Stimulated activated CD4-positive, alpha-beta T cell treated with anti-CD3 and anti-CD28 coated beads, Interleukin-1b, Interleukin-23, amount 100 ng/mL, for 1 hour (primary cell): ENCODE measurements at places on chromosomes 11 and 22.

- no peak for DNase-seq
Measured at GRCh38 chr11:13338019-13338426, 60.4 kb downstream of the BMAL1 start.

DNA sequence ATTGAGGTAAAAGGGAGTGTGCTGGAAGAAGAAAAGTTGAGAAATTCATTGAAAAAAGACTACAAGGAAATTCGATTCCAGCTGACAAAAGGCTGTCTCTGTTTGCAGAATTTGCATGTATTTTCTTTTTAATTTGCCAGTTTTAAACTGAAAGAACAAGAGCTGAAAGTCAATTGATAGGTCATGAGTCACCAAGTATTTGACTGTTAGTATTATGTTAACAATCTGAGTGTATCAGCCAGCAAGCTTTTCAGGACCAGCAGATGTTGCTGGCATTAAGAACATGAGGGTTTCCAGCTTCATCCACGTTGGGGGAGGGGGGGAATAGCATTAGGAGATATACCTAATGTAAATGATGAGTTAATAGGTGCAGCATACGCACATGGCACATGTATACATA, 726.7 kb downstream of the METTL15 start:
- DNase-seq: no peak

DNA sequence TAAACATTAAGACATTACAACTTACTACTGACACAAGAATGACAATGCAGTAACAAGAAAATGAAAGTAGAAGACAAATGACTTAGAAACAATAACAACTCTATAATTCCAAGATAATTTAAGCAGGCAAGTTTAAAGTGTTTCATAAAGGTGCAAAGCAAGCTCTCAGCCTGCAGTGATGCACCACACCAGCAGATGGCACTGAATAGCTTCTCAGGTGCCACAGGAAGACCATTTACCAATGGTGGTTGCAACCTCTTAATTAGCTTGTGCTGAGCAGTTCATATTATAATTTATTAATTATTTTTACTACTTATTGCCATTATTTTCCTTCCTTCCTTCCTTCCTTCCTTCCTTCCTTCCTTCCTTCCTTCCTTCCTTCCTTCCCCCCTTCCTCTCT, 60.6 kb downstream of the NXPE2 start:
- DNase-seq: no peak

GRCh38 chr11:80096736-80097135, 655.9 kb upstream of the TENM4 start:
- DNase-seq: no peak

DNA sequence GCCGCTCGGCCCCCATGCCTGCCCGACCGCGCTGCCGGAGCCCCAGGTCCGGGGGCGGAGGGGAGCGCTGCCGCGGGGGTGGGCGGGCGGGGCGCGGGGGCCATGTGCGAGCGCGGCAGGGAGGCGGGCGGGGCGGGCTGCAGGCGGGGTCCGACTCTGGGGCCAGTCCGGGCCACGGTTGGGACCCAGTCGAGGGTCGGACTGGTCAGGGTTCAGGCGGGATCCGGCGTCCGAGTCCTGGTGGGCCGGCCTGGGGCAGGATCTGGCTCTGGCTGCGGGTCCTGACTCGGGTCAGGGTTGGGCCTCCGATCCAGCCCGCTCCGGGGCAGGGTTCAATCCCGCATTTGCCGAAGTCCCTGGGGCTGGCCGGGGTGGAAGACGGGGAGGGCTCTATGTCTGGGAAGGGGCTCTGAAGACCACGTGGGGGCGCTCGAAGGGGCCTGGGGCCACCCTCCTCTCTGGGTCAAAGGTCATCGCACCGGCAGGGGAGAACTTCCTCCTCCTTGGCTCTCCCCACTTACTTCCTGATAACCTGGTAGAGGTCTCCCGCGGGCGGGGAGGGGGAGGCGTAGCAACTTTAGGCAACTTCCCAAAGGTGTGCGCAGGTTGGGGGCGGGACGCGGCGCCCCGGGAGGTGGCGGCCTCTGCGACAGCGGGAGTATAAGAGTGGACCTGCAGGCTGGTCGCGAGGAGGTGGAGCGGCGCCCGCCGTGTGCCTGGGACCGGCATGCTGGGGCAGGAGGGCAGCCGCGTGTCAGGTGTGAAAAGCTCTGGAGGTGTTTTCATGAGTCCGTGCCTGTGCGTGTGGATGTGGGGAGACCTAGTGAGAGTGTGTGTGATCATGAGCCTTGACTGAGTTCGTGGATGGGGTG, 603 bp downstream of the ESRRA start:
- DNase-seq: no peak
